Fibroblast of pulmonary artery (primary cell): ENCODE measurements at places on chromosomes 7 and 10.

DNA sequence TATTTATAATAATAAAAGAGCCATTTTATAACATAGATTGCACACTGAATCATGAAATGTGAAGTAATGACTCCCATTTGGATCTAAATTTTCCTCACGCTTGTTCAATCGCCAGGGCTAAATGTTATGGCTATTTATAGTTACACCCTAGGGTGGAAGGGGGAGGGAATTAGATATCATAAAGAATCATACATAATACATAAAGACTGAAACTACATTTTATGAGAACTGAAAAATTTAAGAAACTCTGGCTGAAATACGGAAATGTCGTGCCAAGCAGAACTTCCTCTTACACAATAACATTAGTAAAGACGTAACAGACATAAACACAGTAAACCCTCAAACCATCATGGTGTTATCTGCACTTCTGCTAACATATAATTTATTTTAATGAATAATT lies 327.5 kb upstream of the PHF14 start:
- DNase-seq, result no peak

GRCh38 chr7:96870185-96870584 lies 135.2 kb upstream of the DLX6 start:
- no peak for DNase-seq

DNA sequence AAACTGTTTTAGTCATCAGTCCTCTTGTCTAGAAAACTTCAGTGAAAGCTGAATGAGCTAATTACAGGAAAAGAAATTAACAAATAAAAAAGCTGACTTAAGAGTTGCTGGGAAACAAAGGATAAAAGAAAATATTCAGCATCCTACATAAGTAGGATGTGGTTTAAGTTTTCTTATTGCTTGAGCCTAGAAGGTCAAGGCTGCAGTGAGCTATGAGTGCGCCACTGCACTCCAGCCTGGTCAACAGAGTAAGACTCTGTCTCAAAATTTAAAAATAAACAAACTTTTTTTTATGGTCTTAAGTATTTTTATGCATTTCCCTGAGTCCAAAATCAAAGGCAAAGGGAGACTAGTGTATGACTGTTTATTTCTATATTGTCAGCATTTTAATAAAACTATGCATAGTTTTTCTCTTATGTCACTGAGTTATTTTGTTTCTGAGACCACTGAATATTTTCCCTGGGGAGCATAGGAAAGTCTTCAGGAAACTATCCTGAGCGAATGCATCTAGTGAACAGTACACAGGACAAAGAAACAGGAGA lies 40.0 kb upstream of the LRRN3 start:
- no peak for DNase-seq

DNA sequence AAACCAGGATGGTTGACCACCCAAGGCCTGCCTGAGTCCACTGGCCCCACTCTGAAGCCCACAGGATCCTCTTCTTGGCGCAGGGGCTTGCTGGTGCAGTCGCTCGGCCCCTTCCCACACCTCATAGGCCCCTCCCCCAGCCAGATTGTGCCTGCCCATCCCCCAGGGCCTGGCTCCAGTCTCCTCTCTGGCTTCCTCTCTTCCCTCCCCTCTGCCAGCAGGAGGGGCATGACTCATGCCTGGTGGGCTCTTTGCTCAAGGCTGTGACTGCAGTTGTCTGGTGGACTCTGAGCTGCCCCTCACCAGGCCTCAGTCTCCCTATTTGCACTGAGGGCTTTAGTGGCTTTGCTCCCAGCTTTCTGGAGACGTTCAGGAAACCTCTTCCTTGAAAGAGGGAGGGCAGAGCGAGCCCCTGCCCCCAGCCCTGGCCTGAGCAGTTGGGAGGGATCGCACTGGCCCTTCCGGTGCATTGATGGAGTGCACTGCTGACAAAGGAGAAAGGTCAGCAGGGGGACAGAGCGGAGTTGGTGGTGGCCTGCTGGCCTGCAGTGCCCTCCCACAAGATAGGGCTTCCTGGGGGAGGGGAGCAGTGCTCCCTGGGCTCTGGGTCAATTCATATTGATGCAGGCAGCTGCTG lies 60.7 kb downstream of the ZMIZ1 start:
- no peak for DNase-seq

DNA sequence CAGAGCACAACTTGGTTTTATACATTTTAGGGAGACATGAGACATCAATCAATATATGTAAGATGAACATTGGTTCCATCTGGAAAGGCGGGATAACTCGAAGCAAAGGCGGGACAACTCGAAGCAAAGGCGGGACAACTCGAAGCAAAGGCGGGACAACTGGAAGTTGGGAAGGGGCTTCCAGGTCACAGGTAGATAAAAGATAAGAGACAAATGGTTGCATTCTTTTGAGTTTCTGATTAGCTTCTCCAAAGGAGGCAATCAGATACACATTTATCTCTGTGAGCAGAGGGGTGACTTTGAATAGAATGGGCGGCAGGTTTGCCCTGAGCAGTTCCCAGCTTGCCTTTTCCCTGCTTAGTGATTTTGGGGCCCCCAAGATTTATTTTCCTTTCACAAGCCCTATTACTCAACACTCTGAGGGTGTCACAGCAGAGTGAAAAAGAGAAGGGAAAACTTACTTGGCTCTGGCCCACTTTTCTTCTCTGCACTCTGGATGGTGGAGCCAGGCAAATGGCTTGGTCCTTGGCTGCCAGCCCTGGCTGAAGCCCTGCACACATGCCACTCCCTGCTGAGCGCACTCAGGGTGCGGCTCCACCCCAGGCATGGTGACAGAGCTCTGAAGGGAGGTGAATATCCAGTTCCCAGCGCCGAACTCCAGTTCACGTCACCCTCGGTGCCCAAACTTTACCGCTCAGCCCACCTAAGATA lies 46.7 kb downstream of the PARD3 start:
- DNase-seq, result peak; percentile 63

- no peak for DNase-seq
Measured at GRCh38 chr7:132608523-132608922, 32.3 kb upstream of the PLXNA4 start.

DNA sequence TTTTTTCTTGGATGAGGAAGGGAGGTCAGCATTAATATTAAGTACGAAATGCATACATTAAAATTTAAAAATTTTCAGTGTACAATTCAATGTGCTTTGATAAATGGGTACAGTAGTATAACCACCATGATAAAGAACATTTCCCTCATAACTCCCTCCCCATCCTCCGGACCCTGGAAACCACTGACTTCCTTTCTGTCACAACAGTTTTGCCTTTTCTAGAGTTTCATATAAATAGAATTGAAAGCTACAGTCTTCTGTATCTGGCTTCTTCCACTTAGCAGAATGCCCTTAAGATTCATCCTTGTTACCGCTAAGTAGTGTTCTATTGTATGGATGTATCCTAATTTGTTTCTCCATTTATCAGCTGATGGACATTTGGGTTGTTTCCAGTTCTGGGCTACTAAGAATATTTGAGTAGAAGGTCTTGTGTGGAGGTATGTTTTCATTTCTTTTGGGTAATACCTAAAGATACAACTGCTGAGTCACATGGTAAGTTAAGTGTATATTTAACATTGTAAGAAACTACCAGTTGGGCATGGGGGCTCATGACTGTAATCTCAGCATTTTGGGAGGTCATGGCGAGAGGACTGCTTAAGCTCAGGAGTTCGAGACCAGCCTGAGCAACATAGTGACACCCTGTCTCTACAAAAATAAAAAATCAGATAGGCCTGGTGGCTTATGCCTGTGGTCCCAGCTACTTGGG lies 30.8 kb downstream of the ABI1 start:
- DNase-seq, result no peak

DNA sequence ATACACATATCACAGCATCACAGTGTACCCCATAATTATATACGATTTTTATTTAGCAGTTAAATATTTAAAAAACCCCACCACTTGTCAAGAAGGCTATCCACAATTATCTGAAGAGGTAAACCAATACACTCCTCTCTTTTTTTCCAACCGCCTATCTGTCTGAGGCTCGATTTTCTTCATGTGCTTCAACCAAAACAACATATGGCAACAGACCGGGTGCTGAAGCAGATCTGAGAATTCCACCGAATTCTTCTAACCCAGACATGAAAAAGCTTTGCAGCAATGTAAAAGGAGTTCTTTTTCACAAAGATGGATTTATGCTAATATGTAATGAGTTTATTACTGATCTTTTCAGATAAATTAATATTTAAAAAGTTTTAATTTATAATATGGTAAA lies 132.4 kb upstream of the RHEB start:
- DNase-seq, result no peak

- DNase-seq, result no peak
Measured at GRCh38 chr10:119479532-119479931, 63.0 kb downstream of the RGS10 start.

DNA sequence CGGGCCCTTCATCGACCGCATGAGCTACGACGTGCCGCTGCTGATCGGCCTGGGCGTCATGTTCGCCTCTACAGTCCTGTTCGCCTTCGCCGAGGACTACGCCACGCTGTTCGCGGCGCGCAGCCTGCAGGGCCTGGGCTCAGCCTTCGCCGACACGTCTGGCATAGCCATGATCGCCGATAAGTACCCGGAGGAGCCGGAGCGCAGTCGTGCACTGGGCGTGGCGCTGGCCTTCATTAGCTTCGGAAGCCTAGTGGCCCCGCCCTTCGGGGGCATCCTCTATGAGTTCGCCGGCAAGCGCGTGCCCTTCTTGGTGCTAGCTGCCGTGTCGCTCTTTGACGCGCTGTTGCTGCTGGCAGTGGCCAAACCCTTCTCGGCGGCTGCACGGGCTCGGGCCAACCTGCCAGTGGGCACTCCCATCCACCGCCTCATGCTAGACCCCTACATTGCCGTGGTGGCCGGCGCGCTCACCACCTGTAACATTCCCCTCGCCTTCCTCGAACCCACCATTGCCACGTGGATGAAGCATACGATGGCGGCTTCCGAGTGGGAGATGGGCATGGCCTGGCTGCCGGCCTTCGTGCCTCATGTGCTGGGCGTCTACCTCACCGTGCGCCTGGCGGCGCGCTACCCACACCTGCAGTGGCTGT lies 1.2 kb downstream of the SLC18A3 start:
- no peak for DNase-seq

DNA sequence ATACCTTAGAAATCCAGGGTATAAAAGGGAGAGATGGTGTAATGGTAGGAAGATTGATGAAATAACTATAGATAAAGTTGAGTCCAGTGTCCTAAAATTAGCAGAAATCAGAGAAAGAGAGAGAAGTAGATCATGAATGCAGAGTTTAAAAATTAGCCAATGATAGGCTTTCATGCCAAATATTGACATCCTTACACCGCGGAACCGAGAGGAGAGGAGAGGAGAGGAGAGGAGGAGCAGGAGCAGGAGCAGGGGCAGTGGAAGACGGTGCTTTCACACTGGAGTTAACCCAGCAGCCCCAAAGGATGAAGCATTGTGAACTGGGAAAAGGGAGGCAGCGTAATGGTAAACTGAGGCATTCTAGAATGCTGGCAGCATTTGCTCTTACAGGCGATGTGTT lies 34.2 kb upstream of the LAMB4 start:
- no peak for DNase-seq

DNA sequence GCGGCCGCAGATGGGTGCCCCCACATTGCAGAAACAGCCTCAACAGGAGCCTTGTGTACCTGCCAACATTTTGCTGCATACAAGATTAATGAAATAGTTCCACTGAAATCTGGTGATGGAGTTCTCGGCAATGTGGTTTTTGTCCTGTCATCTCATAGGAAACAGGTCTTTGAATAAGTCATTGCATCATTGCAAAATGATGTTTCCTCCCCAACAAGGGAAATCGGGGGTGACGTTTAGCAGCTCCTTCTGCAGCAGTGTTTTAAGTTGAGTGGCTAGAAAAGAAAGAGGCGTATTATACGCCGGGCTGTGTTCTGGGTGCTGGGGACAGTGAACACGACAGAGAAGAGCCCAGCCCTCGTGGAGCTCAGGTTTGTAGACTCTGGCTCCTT lies 177.0 kb downstream of the PRKAG2 start:
- DNase-seq, result peak; percentile 85

- DNase-seq, result peak; percentile 72
Measured at GRCh38 chr10:127254276-127254675, 57.9 kb upstream of the INSYN2A start.

DNA sequence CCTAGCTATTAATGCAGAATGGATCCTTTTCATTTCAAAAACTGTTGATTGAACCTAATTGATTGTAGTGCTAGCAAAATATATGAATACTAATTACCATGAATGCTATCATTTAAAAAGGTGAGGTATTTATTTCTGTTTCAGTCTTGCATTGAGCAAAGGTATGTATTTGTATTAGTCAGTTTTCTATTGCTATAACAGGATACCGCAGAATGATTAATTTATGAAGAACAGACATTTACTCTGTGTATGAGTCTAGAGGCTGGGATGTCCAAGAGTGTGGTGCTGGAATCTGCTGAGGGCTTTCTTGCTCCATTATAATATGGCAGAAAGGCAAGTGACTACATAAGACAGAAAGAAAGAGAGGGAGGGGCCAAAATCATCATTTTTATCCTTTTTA lies 199.2 kb downstream of the KIF20B start:
- no peak for DNase-seq

DNA sequence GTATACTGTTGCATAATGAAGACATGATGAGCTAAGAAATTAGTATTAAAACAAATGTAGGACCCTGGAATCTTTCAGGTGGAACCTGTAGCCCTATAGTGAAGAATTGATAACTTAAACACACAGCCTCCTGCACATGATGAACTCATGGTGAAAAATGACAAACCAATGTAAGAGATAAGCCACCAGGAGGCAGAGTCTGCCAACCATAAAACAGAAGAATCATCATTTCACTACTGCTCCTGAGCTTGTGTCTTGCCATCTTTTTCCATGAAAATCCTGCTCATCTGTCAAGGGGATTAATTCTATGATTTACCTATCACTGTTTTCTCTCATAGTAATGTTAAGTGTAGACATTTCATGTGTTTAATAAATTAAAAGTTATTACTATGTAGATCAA lies 363.9 kb downstream of the MALRD1 start:
- DNase-seq, result peak; percentile 56

DNA sequence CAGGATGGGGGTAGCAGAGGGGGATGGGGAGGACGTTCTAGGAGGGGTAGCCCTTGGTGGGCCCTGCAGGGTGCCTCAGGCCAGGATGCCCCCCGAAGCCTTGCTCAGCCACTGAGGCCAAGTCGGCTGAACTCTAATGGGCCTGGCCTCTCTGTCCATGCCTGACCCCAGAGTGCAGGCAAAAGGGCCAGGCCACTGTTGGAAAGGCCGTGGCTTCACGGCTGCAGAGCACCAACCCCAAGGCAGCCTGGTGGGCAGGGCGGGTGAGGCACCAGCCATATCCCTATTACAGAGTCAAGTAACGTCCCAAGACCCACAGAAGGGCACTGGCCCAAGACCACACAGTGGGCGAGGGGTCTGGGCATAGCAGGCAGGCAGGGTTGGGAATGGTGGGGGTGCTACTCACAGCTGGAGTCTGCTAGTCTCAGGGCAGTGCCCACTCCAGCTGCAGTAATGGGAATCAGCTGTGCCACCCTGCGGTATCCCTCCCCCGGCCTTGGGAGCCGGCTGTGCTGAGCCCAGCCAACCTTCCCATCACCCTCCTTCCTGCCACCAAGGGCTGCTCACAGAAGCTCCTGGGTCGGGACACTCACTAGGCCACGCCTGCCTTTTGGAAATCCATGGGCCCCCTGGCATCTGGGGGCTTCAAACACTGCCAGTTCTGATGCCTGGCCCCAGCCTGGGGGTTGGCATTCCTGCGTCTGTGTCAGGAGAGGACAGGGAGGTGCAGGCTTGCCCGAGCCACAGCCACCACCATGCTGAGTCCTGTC lies 4.0 kb upstream of the LFNG start:
- no peak for DNase-seq

- DNase-seq, result no peak
Measured at GRCh38 chr7:137276189-137276588, 67.3 kb downstream of the PTN start.

- peak; percentile 17 for DNase-seq
Measured at GRCh38 chr7:54846273-54846672, 87.3 kb upstream of the SEC61G start.

- peak; percentile 58 for DNase-seq
Measured at GRCh38 chr10:127907411-127908105, 655 bp downstream of the PTPRE start.
